ENCODE measurements at places on chromosomes 3 and 15.
A peak's percentile ranks its signal among the peaks of the same experiment; 100 is the strongest.

DNA sequence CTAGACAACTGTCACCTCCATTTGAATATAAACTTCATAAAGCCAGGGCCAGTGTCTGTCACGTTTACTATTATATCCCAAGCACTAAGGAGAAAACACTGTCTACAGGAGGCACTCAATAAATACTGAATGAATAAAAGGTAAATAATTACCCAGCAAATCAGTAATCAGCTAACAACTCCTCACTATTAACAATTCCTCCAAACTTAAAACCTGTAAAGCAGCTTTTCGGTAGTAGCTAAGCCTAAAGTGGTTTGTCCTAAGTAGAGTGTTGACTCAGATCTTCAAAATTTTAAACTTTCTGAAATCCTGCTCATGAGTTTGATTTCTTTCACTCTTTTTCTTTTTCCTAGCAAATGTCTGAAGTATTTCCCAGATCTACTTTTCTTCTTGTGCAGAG lies 39.9 kb downstream of the C3orf80 start:
- no peak for DNase-seq

GRCh38 chr3:160557571-160557970 lies 7.8 kb downstream of the KPNA4 start:
- no peak for DNase-seq

GRCh38 chr3:56970461-56970879 lies 90.0 kb upstream of the SPATA12 start:
- no peak for DNase-seq

DNA sequence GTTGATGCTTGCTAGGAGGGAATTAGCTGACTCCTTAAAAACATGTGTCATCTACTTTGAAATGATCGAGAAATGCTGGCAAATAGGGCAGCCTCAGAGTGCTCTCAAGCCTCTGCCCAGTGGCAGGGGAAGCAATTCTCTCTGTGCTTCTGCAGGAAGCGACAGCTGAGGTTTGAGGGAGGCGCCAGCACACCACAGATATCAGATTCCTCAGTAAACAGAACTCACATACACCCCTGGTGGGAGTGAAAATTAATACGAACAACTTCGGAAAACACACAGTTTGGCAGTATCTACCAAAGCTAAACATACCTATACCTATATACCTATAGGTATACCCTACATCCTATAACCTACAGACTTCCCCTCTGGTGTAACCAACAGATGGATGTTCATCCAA lies 61.3 kb downstream of the NSMCE3 start:
- no peak for DNase-seq

GRCh38 chr15:45441686-45442085 lies 63.3 kb upstream of the GATM start:
- no peak for DNase-seq

DNA sequence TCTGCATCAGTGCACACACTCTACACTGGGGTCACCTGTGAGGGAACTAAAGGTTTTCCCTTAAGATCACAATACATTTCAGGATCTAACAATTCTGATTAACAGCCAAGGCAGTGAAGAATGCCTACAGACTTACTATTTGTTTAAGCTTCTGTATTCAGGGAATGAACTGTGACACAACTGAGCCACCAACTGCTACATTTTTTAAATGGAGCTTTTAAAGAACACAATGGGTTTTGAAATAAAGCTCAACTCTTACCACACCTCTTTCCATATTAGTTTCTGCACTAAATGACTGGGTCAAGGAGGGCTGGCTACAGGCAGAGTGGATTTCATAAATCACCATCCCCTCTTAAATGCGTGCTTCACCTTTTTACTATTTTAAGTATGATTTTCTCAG lies 100.2 kb downstream of the TMCC1 start:
- DNase-seq = no peak

GRCh38 chr15:101497484-101498034 lies 8.1 kb upstream of the PCSK6 start:
- no peak for DNase-seq

- DNase-seq = peak; percentile 19
Measured at GRCh38 chr15:71093054-71094024, 21.9 kb upstream of the THSD4 start.

DNA sequence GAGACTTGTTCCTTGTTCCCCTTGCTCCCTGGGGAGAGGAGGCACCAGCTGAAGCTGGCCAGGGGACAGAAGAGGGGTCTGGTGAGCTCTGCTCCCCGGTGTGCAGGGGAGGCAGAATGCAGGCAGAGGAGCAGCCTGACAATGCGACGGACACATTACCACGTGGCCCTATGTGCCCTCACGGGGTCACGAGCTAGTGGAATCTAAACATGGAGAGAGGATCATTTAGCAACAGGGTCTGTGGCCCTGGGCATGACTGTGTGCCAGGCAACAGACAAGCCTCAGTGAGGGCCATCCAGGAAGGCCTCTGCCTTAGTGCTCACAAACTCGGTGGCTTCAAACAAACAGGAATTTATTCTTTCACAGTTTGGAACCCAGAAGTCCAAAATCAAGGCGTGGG lies 8.5 kb upstream of the MUC4 start:
- no peak for DNase-seq

- DNase-seq = no peak
Measured at GRCh38 chr3:933326-933725, 159.5 kb upstream of the CNTN6 start.

DNA sequence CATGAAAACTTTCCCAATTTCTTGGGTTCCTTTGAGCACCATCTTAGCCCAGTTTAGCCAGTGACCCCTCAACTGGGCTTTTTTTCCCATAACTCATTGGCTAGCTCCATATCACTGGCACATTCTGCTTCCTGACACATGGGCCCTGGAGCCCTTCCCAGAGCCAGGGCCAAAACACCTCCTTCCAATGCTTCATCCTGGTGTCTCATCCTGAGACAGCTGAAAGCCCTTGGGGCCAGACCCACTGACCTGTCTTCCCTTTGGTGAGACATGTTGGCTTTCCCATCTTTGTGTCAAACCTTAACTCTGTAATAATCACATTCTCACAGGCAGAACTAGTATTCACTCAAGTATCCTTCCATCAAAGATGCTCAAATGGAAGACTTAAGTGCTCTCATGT lies 82.6 kb upstream of the SMAD3 start:
- no peak for DNase-seq

DNA sequence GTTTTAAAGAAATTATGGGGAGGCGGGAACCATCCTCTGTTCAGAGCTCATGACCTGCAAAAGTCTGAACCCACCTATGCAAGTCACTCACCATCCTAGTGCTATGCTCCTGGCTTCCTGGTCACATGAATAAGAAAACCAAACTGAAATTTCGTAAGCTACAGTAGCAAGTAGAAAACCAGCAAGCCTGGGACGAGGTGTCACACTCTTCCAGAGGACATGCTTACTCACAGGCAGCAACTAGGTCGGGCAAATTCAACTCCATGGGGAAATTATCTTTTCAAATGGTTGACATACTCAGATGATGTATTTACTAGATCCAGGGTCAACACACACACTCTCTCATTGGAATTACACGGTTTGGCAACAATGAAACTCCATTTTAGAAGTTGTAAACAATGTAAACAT lies 31.3 kb downstream of the LDHAL6B start:
- DNase-seq = no peak

GRCh38 chr3:67937498-67938118 lies 283.2 kb upstream of the SUCLG2 start:
- no peak for DNase-seq

- DNase-seq = no peak
Measured at GRCh38 chr15:66067687-66068086, 185.9 kb downstream of the MEGF11 start.

GRCh38 chr15:66941108-66941711 lies 124.2 kb upstream of the SMAD3 start:
- DNase-seq = no peak

- DNase-seq = no peak
Measured at GRCh38 chr3:107665351-107665750, 142.6 kb downstream of the BBX start.

GRCh38 chr3:114962189-114962588 lies 184.9 kb downstream of the ZBTB20 start:
- no peak for DNase-seq

- DNase-seq = peak; percentile 20
Measured at GRCh38 chr15:93288728-93289294, 199.8 kb upstream of the RGMA start.

Measured in ecto neural progenitor cell (in vitro differentiated cells).